ENCODE measurements at places on chromosomes 7 and 10.

- DNase-seq, result peak; percentile 10
Observed at GRCh38 chr7:400901-401485, 111.0 kb downstream of the FOXL3 start.

DNA sequence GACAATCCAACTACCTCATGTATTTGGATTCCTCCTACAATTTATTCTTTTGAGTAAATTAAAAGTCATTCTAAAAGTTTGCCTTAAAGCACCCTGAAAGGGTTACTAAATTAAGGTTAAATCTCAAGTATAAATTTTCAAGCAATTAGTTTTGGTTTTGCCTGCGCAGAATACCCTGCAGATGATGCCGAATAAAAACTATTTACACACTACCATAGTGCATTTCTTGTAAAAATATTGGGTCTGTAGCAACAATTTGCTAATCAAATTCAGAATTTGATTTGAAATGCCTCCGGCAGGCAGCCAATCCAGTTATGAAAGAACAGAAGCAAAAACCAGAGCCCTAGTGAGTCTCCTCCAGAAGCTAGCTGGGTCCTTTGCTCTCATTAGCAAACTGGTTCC, 122.2 kb downstream of the TWIST1 start:
- DNase-seq, result no peak

DNA sequence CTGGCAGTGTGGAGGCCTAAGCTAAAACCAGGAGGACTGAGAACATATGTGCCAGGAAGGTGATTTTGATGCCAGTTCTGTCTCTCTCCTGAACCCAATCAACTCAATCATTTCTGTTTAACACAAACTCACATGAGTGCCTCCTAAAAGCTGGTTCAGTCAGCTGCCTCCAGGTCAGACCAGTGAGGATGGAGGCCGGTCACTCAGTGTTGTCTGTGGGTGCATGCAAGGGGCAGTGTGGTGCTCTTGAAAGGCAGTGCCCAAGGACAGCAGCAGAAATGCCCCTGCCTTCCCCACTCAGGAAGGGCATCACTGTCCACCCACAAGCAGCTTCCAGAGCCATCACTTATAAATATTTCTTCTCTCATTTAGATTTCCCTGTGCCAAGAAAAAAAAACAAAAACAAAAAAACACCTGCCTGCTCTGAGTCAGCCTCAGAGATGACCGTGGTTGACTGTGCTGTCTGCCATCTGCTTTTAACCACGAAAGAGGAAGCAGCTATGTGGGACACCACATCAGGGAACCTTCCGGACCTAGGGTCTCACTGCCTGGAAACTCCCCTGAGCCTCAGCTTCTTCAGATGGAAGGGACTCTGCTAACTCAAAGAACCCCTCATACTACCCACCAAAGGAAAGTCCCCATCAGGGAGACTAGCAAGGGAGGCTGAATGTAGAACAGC, 39.1 kb downstream of the VOPP1 start:
- no peak for DNase-seq

GRCh38 chr10:103793920-103794883, 61.2 kb downstream of the SH3PXD2A start:
- DNase-seq, result no peak

- no peak for DNase-seq
Observed at GRCh38 chr7:127665922-127666321, 13.9 kb downstream of the SND1 start.

- DNase-seq, result no peak
Observed at GRCh38 chr7:93179173-93179572, 31.0 kb upstream of the SAMD9L start.

DNA sequence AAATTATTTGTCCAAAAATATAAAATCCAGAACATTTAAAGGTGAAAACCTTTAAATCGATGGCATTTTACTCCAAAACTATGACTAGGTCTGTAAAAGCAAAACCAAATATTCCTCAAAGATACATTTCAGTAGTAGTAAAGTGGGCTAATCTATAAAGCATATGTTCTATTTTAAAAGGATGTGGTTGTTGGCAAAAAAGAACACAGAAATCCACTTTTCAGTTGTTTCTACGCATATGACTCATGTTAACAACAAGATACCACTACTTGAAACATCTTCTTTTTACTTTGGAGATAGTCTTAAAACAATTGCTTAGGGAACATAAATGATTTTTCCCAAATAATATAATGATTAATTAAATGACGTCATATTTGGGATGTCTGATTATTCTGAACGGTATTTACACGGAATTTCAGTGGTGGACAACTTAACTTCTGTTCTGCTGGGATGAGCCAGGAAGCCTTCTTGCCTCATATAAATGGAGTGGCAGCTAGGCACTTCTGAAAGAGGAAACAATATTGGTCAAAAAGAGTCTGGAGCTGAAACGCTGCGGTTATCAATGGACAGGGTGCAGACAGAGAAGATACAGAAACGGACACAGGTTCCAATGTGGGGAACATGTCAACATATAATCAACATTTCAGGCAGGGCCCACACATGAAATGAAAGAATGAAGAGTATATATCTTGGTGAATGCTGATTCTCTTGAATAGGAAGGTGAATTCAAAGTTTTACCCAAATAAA, 78.5 kb downstream of the ETV1 start:
- DNase-seq, result no peak

GRCh38 chr7:69067397-69067796, 530.9 kb upstream of the AUTS2 start:
- peak; percentile 57 for DNase-seq

DNA sequence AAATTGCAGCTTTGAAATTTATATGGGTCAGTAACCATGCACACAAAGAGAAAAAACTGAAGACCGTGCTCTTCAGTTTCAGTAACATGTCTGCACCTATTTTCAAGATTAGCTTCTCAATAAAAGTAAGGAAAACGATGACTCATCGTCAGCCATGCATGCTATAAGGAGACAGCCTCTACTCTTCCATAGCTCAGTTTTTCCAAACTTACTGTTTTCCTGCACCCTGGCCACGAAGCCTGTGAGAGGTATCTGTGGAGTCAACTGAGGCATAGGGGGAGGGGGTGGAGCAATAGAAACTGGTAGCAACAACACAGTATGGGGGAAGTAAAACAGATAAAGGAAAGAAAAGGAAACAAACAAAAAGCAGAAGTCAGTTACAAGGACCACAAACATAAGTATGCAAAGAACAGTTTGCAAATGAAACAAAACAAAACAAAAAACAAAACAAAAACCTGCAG, 58.0 kb downstream of the PDSS1 start:
- DNase-seq, result no peak

DNA sequence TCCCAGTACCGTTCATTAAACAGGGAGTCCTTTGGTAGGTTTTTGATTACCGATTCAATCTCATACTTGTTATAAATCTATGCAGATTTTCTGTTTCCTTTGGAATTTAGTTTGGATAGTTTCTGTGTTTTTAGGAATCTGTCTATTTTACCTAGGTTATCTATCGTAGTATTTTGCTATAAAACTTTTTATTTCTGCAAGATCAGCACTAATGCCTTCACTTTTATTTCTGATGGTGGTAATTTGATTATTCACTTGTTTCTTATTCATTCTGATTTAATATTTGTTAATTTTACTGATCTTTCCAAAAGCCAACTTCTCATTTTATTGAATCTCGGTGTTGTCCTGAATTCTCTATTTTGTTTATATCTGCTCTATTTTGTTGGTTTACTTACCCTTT, 577.7 kb upstream of the NRG3 start:
- no peak for DNase-seq

DNA sequence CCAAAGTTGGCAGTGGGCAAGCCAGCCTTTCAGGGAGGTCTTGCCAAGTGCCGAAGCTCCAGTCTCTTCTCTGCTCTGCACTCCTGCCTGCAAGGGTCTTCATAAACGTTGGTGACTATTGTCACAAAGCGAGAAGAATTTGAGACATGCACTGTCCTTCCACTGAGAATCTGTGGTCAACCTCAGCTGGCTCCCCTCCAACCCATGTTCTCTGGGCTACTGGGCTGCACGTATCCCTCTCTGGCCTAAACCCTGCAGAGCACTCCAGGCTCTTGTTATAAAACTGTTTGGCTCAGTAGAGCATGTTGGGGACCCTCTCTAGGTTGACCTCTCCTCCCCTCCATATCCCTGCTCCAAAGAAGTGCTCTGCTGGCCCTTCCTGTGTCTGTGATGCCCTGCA, 260.4 kb upstream of the NFE2L3 start:
- DNase-seq, result no peak

DNA sequence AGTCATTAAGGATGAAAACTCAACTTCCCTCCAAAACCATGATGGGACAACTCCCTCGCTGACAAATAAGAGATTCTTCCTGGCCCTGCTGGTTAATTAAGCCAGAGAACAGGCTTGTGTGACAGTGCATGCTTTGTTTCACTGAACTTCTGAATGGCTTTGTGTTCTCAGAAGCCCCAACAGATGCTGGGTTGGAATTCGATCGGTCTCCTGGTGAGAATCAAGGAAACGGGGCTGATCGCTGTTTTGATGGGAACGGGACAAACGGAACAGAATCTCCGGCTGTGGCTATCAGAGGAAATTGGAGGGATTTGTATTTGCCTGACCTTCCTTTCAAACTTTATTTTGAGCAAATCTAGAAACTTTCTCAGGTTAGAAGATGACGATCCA, 145.0 kb downstream of the RNF216 start:
- no peak for DNase-seq

- DNase-seq, result no peak
Observed at GRCh38 chr10:78184851-78185692, 151.4 kb downstream of the RPS24 start.

GRCh38 chr7:156752367-156753228, 112.0 kb downstream of the RNF32 start:
- no peak for DNase-seq

- DNase-seq, result no peak
Observed at GRCh38 chr10:5987747-5988146, 10.4 kb upstream of the IL15RA start.

DNA sequence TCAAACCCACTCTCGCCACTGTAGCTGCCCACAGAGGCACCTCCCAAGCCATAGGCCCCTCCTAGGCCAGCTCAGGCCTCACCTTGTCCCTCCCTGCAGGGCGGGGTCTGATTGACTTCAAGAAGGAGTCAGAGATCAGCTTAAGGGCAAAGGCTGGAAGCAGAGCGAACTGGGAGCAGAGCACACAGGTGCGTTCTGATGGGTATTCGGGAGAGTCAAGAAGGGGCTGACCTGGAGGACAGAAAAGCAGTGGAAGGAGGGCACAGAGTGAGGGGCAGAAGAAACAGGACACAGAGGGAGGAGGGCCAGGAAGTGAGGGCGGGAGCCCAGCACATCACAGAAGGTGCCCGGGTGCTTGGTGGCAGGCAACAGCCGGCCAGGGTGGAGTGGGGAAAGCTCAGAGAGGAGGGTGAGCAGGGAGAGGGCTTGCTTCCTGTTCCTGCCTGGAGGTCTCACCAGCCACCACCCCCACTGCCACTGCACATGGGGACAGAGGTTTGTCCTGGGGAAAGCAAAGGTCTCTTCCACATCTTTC, at the start of gene AOC1:
Gene AOC1, plus strand, starts transcription at position 147 of the 535 bp plus-strand sequence. CDS start 3,954 bp downstream, outside the sequence.
- no peak for DNase-seq

DNA sequence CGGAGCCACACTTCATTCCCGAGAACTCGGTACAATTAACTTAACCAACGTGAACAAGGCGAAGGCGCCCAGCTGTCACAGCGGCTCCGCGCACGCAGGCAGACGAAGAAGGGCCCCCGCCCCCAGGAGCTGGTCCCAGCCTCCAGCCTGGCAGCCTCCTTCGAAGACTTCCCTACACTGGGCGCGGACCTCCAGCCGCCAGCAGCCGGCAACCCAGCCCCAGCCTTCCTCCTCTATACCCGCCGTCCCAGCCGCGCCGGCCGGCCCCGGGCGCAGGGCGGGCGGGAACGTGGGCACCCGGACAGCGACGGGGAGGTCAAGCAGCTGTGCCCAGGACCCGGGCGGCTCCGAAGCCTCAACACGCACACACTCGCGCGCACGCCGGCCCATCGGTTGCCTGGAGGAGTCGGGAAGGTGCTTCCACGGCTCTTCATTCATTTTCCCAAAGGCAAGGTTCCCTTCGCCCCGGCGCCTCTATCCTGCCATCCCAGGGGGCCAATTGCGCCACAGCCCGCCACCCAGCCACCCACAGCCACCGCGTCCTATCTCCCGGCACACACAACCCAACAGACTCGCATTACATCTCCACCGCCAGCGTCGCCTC, 1.6 kb downstream of the CHST15 start:
- peak; percentile 71 for DNase-seq
